ENCODE measurements at places on chromosomes 16 and 17. TPM values are rescaled to one million over a fixed set of nuclear protein-coding genes. Genes with fewer than 3 reads are reported as not detected.
A peak's percentile ranks its signal among the peaks of the same experiment; 100 is the strongest.

DNA sequence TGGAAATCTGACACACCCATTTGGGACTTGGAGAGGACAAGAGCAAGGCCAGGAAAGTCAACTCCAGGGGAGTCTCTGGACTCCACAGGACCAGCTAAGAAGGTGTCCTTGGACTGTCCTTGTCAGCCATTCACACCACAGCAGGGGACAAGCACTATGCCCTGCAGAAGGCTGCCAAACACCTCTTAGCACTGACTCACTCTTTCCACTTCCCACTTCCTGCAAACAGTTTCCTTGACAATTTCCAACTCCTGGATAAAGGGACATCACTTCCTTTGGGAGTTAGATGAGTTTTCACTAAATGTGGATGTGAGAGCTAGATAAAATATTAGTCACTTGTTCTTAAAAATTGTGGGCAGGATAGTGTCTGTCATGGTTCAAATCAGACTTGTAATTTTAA, 37.8 kb upstream of the BCAR1 start:
- H3K4me3 ChIP-seq = no peak overlapping the region
- no peaks in the 10 kb centered on the region for H3K27me3 ChIP-seq
- peaks cover 20% of the 10 kb centered on the region for H3K4me1 ChIP-seq
- no peak overlapping the region for H3K27ac ChIP-seq
- H3K36me3 ChIP-seq = peaks cover 3% of the 10 kb centered on the region

DNA sequence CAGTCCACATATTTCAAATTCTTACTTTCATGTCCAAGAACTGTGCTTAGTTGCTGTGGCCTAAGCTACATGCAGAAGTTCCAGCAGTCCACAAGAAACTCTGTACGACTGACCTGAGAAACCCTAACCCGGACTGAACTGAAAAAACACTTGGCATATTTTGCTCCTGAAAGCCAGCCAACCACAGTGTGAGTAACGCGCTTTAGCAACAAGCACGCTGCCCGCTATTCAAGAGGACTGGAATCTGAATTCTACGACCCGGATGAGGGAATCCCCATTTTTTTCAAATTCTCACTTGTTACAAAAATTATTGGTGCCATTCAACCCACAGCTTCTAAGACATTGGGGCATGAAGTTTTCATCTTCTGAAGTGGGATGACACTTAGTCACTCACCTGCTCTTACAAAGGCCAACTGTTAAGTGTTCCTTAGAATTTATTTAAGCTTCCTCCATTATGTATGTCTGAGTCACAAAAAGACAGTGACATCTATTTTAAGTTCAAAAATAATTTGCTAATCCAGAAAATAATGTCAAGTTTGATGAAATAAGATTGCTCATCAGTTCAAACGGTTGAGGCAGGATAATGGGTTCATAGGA, 78.7 kb downstream of the CDYL2 start:
- H3K36me3 ChIP-seq = no peaks in the 10 kb centered on the region
- DNase-seq = no peak
- no peak overlapping the region for H3K27ac ChIP-seq
- no peak overlapping the region for H3K4me3 ChIP-seq

GRCh38 chr17:1621273-1621954, 7.2 kb downstream of the SLC43A2 start:
- H3K36me3 ChIP-seq = no peaks in the 10 kb centered on the region
- no peak overlapping the region for H3K4me3 ChIP-seq
- H3K27ac ChIP-seq = no peak overlapping the region
- peaks cover 8% of the 10 kb centered on the region for H3K4me1 ChIP-seq
- DNase-seq = no peak

GRCh38 chr17:71546419-71546818, 574.4 kb upstream of the SOX9 start:
- H3K36me3 ChIP-seq = no peaks in the 10 kb centered on the region
- no peak for DNase-seq
- H3K4me3 ChIP-seq = no peak overlapping the region

GRCh38 chr17:43528988-43529814, 16.9 kb downstream of the ETV4 start:
- peaks cover 35% of the 10 kb centered on the region for H3K4me1 ChIP-seq
- H3K4me3 ChIP-seq = no peak overlapping the region
- peaks cover 60% of the 10 kb centered on the region for H3K36me3 ChIP-seq

- H3K27ac ChIP-seq = no peak overlapping the region
- H3K27me3 ChIP-seq = no peaks in the 10 kb centered on the region
- H3K36me3 ChIP-seq = no peaks in the 10 kb centered on the region
- no peaks in the 10 kb centered on the region for H3K4me1 ChIP-seq
Measured at GRCh38 chr16:63816276-63816675, 1305.6 kb downstream of the CDH11 start.

DNA sequence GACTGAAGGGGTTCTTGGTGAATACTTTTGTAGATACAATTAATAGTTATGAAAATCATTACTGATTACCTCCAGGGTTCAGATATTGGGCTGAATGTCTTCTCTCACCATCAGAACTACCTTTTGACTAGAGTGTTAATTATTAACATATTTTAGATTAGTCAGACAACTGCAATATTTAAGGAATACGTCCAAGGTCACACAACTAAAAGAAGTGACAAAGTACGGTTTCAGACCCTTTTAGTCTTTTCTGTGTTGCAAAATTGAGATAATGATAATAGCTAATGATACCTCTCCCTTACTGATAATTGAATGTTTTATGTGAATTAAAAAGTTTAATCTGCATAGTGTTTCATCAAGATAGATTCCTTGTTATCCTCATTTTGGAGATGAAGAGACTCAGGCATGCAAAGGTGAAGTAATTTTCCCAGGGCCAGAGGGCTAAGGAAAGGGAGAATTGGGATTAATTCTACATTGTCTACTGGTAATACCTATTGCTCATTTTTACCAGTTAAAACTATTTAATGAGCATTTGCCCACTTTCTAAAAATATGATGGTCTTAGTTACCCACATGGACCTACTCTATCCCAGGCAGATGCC, 107.3 kb downstream of the WWOX start:
- no peaks in the 10 kb centered on the region for H3K27me3 ChIP-seq
- no peak for DNase-seq
- H3K36me3 ChIP-seq = no peaks in the 10 kb centered on the region
- H3K27ac ChIP-seq = no peak overlapping the region
- H3K4me1 ChIP-seq = peaks cover 5% of the 10 kb centered on the region

GRCh38 chr17:48565925-48566710, 12.0 kb downstream of the HOXB4 start:
- peaks cover 6% of the 10 kb centered on the region for H3K4me1 ChIP-seq
- no peak overlapping the region for H3K27ac ChIP-seq
- H3K36me3 ChIP-seq = peaks cover 3% of the 10 kb centered on the region
- no peak overlapping the region for H3K4me3 ChIP-seq
- no peaks in the 10 kb centered on the region for H3K27me3 ChIP-seq

DNA sequence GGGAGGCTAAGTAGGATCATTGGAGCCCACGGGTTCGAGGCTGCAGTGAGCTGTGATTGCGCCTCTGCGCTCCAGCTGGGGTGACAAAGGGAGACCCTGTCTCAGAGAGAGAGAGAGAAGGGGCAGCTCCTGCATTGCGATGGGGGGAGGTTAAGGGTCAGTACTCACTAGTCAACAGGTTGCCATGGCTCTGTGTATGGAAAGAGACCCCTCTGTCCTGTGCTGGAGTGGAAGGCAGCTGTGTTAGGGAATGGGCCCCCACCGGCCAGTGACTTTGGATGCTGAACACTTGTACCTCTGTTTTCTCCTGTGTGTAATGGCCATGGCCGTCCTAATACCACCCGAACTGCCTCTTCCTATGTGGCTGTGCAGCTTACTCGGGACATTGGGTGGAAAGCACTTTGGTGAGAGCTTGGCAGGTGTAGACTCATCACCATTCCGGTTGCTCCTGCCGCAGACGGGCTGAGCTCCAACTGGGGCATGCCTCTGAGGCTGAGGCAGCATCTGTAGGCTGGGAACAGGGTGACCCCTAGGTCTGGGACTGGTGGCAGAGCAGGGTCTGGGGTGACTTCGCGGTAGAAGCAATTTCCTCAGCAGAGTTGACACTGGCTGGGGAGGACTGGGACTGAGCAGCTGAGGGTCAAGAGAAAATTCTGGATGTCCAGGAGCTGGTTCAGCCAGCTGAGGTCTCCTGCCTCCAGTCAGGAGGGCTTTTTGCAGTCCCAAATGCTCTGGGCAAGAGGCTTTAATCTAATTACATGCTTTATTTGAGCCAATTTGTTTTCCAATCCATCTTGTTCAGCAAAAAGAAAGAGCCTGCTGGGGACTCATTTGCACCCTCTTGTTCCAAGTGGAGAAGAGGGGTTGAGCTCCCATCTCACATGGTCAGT, 184.5 kb downstream of the NTN1 start:
- H3K4me1 ChIP-seq = no peaks in the 10 kb centered on the region
- H3K36me3 ChIP-seq = no peaks in the 10 kb centered on the region
- DNase-seq = no peak
- H3K4me3 ChIP-seq = no peak overlapping the region
- no peak overlapping the region for H3K27ac ChIP-seq

GRCh38 chr16:27778171-27778925, 228.4 kb downstream of the KATNIP start:
- H3K27ac ChIP-seq = no peak overlapping the region
- H3K4me1 ChIP-seq = no peaks in the 10 kb centered on the region
- no peaks in the 10 kb centered on the region for H3K36me3 ChIP-seq
- DNase-seq = no peak
- no peak overlapping the region for H3K4me3 ChIP-seq

- peak overlapping the region; percentile 72 for H3K4me3 ChIP-seq
- H3K4me1 ChIP-seq = peaks cover 41% of the 10 kb centered on the region
- no peak for DNase-seq
Measured at GRCh38 chr16:15641753-15642556, 999 bp downstream of the MARF1 start.

GRCh38 chr17:573036-573435, 141.6 kb downstream of the VPS53 start:
- no peaks in the 10 kb centered on the region for H3K36me3 ChIP-seq
- H3K27me3 ChIP-seq = no peaks in the 10 kb centered on the region

DNA sequence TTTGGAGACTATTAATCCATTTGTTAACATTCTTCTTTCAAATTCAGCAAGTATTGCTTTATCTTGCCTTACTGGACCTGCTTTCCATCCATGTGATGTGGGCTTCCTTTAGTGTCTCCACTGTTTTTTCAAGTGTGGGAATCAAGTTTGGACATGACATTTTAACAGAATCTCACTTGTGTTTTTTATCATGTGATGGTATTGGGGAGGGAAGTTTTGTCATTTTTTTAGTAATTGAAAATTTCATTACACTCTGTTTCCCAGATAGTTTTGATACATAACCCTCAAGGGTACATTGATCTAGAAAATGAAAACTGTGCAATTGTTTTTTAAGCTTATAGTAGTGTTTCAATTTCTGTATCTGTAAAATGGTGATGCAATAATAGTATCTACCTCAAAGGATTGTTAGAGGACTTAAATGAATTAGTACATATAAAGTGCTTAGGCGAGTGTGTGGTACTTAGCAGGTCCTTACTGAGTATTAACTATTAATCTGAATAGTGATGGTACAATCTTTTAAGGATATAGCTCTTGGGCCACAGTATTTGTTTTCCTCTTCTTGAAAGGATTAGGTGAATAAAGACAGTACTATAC, 27.3 kb downstream of the AATF start:
- H3K4me3 ChIP-seq = no peak overlapping the region
- no peak overlapping the region for H3K27ac ChIP-seq
- peaks cover 19% of the 10 kb centered on the region for H3K4me1 ChIP-seq
- H3K27me3 ChIP-seq = no peaks in the 10 kb centered on the region
- no peak for DNase-seq
- H3K36me3 ChIP-seq = peaks cover 3% of the 10 kb centered on the region

- H3K4me1 ChIP-seq = peaks cover 17% of the 10 kb centered on the region
- no peaks in the 10 kb centered on the region for H3K36me3 ChIP-seq
- no peak overlapping the region for H3K27ac ChIP-seq
Measured at GRCh38 chr16:814974-815373, 14.4 kb upstream of the GNG13 start.

DNA sequence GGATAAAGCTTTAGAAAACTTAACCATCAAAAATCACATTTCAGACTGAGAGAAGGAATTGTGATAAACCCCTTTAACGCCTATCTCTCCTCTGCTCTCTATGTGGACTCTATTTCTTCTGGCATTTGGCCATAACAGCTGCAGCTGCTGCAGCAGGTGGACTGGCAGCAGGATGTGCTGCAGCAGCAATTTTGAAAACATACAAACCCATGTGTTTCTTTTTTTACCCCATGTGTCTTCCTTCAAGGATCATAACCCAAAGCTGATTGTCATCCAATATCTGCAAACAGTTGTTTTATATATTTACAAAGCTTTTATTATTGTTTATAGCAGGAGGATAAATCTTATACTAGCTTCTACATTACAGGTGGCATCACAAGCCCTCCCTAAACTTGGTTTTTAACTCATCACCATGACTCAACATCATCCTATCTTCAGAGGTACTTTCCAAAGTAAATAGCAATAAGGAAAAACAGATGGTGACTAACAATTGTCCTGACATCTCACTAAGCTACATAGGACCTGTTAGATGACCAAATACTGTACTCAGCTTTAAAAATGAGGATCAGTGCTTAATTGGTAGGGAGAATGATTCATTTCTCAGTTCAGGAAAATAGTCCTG, 14.5 kb upstream of the KRTAP9-2 start:
- no peaks in the 10 kb centered on the region for H3K36me3 ChIP-seq
- no peaks in the 10 kb centered on the region for H3K27me3 ChIP-seq
- no peak overlapping the region for H3K4me3 ChIP-seq
- no peak overlapping the region for H3K27ac ChIP-seq

DNA sequence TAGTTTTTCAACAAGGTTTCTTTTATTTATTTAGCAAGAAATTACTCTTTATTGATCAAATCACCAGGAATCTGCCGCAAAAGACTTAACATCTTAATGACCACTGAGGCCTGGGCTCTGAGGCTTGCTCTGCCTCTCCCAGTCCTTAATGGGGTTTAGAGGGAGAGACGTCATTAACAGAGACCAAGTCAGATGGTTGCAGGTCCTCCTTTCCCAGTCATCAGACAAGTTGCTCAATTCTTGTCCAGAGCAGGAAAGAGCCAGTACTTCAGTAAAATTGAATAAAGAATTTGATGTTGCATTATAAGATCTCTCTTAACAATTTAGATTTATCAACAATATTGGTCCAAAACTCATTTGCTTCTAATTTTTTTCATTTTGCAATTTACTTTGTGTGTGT, 2.0 kb downstream of the SEPHS2 start:
- H3K4me3 ChIP-seq = no peak overlapping the region
- no peaks in the 10 kb centered on the region for H3K27me3 ChIP-seq
- H3K36me3 ChIP-seq = peaks cover 26% of the 10 kb centered on the region
- DNase-seq = no peak
- peaks cover 16% of the 10 kb centered on the region for H3K4me1 ChIP-seq

AURKB gene
- total RNA-seq = 99.7 TPM

MMP25 gene
- total RNA-seq = not detected

PRAC1 gene
- not detected for total RNA-seq

WFIKKN1 gene
- total RNA-seq = 0.41 TPM

TMEM204 gene
- 0.91 TPM for total RNA-seq

SLFN12L gene
- total RNA-seq = 0.72 TPM

ZNF263 gene
- 41.0 TPM for total RNA-seq

KRTAP4-9 gene
- total RNA-seq = not detected

KRTAP4-2 gene
- not detected for total RNA-seq

GPR139 gene
- not detected for total RNA-seq

ADAM11 gene
- 4.4 TPM for total RNA-seq

KRTAP2-2 gene
- total RNA-seq = not detected

KRT10 gene
- total RNA-seq = 29.7 TPM

DUXB gene
- not detected for total RNA-seq

CD300E gene
- not detected for total RNA-seq

All from SJSA1 (cell line).